ENCODE measurements at places on chromosomes 11 and 22.

GRCh38 chr22:36610056-36610455, 81.1 kb upstream of the EIF3D start:
- DNase-seq = no peak

GRCh38 chr11:9765320-9766101, 101.6 kb downstream of the SWAP70 start:
- no peak for DNase-seq

GRCh38 chr22:45290410-45290936, 5.7 kb downstream of the UPK3A start:
- no peak for DNase-seq

DNA sequence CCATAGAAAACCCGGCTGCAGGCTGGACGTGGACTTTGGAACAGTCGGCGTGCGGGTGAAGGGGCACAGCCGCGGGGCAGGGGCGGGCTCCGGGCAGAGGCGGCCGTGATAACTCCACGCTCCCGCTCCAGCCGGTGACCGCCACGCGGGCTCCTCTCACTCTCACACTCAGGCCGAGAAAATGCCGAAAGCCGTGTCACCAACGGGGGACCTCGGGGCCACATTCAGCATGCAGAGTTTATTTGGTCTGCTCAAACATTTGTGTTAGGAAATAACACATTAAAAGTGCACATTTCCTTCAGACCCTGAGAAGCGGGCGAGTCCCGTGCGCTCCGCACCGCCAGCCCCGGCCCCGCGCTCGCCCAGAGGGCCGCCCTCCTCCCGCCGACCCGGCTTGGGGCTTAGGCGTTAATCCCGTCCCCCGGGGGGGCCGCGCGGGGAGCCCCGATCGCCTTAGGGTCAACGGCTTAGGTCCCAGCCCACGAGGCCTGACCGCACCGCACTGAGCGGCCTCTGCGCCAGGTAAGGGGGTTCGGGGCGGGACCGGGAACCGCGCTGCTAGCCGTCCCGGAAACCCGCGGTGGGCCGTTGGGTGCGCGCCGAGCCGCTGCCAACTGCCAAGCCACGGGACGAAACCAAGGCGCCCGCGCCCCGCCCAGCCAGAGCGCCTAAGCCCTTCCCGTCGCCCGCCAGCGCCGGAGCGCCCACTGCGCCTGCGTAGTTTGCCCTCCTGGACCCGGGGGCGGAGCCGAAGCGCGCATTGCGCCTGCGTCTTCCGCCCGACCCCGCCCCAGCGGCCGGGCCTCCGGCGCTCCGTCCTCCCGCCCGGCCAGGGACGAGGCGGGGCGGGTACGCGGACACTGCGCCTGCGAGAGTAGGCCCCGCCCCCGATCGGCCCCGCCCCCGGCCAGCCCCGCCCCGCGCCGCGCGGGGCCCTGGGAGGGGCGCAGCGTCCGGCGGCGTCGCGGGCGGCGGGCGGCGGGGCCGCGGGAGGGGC, at the start of gene ZBED4:
TSS of gene ZBED4 (plus strand) at position 947 of the 997 bp plus-strand sequence. CDS start 29,819 bp downstream, outside the sequence.
- DNase-seq = peak; percentile 84

DNA sequence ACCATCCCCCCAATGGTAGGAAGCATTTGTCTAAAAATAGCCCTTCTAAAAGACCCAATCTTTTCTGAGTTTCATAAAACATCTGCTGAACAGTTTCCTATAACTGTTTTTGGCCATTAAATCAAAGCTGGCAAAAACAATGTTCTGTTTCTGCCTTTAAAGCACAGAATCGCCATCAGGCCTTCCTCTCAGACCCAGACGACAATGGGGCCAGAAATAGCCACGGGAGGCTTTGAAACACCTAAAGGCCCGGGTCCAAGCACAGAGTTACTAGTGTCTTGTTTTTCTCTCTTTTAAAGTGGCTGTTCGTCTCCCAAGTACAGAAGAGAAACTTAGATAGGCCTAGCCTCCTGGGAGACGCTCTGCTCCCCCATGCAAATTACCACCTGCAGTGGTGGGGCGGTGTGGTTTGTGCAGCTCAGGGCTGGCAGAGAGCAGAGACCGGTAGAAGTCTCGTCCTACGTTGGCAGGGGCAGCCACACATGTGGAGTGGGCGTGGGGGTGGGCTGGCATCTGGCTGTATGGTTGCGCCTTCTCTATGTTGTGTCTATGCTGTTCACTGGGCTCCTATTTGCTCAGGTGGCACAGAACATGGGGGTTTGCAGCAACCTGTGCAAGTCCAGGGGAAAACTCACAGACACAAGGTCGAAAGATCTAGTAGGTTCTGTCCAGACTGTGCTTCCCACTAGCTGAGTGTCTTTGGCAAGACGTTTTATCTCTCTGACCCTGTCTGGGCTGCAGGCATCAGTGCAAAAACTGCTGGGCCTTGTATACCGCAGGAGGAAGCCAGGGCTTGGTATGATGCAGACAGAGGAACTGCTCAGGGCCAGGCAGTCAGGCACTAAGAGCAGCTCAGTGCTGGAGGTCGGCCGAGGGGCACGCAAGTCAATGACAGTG, 23.6 kb upstream of the ETS1 start:
- no peak for DNase-seq

DNA sequence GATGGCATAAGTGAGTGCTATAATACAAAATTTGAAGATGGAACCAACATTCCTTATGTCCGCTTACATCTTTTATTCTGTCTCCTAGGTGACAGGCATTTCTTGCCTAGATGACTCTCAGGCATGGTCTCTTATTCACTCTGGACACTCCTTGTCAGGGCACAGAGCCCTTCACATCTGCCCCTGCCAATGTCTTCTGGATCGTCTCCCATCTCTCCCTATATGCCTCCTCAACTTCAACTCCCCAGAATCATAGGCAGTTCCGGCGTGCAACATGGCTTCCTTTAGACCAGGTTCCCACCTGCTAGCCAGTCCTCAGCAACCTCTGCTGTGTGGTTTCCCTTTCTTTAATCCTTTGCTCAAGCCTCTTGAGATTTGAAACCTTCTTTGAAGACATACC, 300.9 kb downstream of the TENM4 start:
- DNase-seq = no peak

GRCh38 chr11:68297812-68298658, 14.4 kb upstream of the LRP5 start:
- peak; percentile 37 for DNase-seq

- no peak for DNase-seq
These were observed 251.8 kb downstream of the TENM4 start for GRCh38 chr11:79189055-79189454.

DNA sequence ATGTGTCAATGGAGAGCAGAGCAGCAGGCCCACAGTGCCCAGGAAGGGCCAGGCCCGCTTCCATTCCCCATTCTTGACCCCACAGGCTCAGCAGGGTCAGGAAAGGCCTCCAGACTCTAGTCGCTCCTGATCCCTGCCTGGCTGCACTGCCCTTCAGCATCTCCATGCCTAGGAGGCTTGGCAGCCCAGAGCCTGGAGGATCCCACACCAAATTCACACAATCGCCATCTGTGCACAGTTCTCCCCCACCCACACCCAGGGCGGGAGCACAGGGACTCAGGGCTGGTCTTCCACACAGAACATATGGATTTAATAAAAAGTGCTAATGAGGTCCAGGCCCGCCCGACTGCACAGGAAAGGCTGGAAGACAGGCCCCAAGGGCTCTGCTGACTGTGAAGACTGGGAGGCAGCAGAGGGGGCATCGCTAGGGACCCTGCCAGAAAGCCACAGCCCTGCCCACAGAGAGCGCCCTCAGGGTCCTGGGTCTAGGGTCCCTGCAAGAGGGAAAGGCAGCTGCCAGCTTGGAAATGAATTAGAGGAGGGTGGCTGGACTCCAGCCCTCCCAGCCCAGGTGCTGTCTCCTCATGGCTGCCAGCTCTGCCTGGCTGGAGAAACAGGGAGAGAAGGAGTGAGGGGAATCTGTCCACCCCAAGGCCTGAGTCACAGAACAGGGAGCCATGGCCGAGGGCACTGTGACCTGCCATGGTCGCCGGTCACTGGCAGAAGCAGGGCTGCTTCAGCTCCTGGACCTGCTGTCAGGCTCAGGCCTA, 39.7 kb downstream of the DKK3 start:
- peak; percentile 81 for DNase-seq

DNA sequence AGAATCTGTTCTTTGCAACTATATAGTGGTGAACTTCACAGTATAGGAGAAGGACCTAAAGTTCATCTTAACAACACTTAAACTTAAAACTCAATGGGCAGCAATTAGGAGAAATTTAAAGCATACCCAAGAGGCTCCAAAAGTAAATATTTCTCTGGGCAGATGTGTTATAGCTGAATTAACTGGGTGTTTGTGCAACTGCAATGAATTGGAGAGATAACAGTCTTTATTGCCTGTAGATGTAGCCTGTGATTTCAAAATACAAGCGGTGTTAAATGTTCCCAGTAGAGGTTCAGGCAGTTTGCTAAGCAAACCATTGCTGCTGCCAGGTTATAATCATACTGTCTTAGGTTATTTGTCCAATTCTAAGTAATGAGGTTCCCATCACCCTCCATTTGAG, 294.1 kb upstream of the MTNR1B start:
- no peak for DNase-seq

DNA sequence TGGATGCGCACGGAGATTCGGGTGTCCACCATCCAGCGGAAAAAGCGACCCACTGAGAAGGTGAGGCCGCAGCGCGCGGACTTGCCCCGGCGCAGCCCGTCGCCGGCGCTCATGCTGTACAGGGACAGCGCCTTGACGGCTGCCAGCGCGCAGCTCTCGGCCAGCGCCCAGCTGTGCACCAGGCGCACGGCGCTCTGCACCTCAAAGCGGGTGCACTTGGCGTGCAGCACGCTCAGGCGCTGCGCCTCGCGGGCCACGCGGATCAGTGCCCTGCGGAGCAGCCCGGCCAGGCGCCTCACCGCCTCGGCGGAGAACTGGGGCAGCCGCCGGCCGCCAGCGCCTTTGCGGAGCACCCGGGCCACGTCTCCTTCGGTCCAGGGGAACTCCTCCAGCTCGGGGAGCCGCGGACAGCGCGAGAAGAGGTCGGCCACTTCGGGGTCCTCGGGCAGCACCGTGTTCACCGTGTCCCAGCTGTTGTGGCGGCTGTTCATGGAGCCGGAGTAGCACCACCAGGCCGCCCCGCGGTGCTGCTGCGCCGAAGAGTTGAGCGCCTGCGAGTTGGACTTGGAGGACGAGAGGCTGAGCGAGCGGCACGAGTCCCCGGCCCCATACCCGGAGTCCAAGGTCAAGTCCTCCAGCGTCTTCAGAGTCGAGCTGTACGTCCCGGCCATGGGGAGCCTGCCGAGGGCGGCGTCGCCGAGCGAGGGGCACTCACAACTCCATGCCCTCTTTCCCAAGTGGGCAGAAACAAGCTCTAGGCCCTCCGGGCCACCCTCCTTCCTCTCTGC, 703 bp downstream of the ABTB2 start:
- no peak for DNase-seq

DNA sequence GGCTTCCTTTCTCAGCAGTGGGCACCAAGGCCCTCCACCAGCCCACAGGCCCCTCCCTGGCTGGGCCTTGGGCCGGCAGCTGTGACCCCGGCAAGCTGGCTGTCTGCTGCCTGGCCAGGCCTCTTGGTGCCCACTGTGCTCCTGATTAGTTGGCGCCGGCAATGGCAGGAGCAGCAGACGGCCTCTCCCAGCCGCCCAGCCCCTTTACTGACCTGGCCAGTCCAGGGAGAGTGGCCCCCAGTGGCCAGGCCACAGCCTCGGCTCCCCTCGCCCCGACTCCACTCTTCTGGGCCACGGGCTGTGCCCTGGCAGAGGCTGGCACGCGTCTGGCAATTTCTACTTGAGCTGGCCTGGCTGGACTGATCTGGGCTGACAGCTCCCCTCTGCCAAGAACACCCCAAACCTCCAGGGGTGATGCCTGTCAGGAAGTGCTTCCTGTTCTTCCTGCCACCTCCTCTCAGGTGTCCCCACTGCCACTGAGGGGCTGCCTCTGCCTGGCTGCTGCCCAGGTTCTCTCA, 58.1 kb downstream of the CACNA1I start:
- DNase-seq = no peak

DNA sequence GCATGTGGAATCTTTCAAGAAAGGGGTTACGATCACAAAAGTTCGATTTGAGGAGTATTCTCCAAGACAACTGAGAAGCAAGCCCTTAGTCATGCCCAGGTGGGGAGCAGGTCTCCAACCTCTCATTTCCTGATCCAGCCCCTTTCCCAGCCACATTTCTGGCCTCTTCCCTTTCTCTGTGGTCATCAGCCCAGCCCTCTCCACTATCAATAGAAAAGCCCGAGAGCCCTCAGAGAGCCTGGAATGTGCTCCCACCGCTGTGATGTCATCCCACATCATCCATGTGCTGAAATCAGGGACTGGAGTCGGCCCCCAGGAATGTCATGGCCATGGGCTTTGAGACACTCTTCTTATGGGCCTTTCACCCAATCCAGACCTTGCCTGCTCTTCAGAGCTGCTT, 62.6 kb downstream of the KCNJ1 start:
- DNase-seq = no peak

DNA sequence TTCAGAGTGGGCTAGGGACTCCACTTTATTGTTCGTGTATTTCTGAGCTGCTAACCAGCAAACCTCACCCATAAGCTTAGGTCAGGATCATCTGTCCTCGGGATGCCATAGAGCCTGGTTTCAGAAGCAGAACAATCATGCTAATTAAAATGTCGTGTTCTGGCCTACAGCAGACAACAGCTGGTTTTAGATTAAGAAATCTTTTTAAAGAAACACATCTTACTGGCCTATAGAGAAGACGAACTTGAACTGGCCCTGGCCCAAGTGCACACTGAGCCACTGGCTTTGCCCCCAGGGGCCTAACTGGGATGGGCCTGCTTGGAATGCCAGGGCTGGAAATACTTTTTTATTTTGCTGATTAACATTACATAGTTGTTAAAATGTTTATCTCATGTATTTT, 63.2 kb downstream of the ALX4 start:
- no peak for DNase-seq

DNA sequence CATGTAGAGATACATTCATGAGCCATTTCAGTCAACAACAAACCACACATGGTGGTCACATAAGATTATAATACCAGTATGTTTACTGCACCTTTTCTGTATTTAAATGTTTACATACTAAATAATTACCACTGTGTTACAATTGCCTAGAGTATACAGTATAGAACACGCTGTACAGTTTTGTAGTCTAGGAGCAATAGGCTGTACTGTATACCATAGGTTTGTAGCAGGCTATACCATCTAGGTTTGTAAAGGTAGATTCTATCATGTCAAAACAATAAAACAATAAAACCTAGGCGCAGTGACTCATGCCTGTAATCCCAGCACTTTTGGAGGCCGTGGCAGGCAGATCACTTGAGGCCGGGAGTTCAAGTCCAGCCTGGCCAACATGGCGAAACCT, 1.1 kb downstream of the TRIM48 start:
- DNase-seq = no peak

GRCh38 chr22:39743935-39744334, 149.6 kb downstream of the ENTHD1 start:
- DNase-seq = no peak

- DNase-seq = peak; percentile 65
These were observed 8.3 kb upstream of the PPIL2 start for GRCh38 chr22:21657360-21658032.

Measured in NCI-H446 treated with DMSO at 0.1 percent for 48 hours (cell line).